ENCODE measurements at places on chromosomes 7 and 10.

GRCh38 chr10:125584954-125585353 is 98.0 kb downstream of the TEX36 start:
- no peak for DNase-seq

GRCh38 chr7:30752979-30753378 is 1.0 kb downstream of the INMT start:
- no peak for DNase-seq

- DNase-seq: no peak
These were observed 48.6 kb downstream of the FAM20C start for GRCh38 chr7:240887-241421.

DNA sequence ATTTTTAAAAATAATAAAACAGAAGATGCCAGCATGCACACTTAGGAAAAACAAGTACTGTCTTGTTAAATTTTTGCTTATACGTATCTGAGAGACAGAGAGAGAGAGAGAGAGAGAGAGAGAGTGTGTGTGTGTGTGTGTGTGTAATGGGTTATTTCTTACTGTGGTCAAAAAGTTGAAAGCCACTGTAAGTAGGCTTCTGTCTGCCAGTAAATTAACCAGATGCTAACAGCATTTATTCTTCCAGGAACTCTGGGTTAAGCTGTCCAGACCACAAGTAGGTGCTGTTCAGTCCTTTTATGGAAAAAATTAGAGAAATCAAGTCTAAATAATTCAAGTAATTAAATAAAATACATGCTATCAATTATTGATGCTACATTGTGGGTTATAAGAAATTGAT is 39.7 kb downstream of the RNF32 start:
- no peak for DNase-seq

DNA sequence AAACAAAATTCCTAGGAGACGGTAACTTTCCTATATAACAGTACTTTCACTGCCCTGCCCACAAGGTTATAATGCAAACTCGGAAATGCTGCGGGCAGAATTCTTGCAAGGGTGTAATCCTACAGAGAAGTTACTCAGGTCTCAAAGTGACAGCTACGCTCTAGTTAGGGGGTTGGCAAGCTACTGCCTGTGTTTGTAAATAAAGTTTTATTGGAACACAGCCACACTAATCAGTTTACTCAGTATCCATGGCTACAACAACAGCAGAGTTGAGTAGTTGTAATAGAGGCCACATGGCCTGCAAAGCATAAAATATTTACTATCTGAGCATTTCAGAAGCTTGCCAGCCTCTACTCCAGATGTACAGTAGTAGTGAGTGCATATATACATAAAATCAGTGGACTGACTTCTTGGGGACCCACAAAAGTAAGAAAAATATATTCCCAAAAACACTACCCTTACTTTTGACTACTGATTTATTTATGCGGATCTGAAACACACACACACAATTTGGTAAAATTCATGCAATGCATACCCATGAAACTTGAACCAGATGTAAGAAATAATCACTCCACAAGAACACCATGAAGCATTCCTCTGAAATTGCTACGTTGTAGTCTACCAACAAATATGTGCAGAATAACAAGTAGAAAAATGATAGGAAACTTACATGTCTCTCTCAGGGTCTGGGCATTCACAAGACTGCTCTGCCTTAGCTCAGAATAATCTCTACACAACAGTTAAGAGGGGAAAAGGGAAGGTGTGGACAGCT is 53.0 kb downstream of the SMURF1 start:
- no peak for DNase-seq
